Occipital lobe (tissue), 3 donors: ENCODE measurements at places on chromosomes 2 and 18. TPM values are rescaled to one million over a fixed set of nuclear protein-coding genes. Genes with fewer than 3 reads are reported as not detected.

DNA sequence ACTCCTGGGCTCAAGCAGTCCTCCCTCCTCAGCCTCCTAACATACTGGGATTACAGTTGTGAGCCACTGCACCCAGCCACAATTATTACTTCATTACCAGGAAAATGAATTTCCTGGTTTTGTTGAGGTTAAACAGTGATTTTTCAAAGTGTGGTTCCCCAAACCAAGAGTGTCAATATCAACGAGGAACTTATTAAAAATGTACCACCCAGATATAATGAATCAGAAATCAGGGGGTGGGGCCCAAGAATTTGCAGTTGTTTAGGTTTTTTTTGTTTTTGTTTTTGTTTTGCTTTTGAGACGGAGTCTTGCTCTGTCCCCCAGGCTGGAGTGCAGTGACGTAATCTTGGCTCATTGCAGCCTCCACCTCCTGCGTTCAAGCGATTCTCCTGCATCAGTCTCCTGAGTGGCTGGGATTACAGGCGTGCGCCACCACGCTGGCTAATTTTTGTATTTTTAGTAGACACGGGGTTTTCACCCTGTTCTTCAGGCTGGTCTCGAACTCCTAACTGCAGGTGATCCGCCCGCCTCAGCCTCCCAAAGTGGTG is 94.1 kb downstream of the WDSUB1 start:
- DNase-seq, result no peak

DNA sequence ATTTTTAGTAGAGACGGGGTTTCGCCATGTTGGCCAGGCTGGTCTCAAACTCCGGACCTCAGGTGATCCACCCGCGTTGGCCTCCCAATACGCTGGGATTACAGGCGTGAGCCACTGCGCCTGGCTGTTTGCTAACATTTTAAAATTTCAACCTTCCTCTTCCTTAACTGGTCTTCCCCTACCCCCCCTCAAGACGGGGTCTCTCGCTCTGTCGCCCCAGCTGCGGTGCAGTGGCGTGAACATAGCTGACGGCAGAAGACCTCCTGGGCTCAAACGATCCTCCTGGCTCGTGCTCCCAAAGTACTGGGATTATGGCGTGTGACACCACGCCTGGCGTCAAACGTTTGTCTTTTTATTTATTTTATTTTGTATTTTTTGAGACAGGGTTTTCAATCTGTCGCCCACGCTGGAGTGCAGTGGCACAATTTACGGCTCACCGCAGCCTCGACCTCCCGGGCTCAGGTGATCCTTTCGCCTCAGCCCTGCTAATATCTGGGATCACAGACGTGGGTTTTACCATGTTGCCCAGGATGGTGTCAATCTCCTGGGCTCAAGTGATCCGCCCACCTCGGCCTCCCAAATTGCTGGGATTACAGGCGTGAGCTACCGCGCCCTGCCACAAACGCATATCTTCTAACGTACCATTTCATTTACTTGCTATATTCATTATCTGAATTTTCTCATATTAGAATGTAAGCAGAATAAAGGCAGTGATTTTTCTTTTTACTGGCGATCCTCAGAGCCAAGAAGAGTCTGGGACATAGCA is 984 bp upstream of the MSH2 start:
- DNase-seq, result no peak

Gene BOLL
- not detected for total RNA-seq

- peak; percentile 66 for DNase-seq
These were observed at the start of gene SEMA4C for GRCh38 chr2:96869822-96870625. Gene SEMA4C, minus strand, starts transcription at chr2:96870080. Its CDS starts 2,194 bp downstream, at chr2:96867886.

DNA sequence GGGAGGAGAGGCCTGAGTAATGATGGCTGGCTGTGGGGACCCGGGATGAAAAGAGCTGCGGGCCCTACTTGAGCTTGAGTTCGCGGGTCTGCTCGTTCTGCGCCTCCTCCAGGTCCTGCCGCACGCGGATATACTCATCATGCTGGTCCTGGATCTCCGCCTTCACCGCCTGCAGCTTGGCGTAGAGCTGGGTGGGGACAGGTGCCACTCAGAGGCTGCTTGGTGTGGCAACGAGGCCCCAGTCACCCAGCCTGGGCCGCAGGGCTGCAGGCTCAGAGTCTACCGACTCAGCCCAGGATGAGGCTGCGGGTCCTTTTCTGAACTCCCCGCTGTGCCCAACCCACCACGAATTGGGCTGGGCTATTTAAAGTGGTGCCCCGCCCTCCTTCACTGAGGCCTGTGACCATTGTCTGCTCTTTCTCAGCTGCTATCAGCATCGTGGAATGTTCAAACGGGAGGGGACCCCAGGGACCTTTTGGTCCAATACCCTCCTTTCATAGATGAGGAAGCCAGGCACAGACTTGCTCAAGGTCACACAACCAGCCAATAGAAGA is 28.0 kb downstream of the KIF3C start:
- DNase-seq, result no peak

Gene MC5R
- total RNA-seq, result 2.2 TPM

Gene CAPN14
- total RNA-seq, result 1.4 TPM

Gene FSIP2
- 8.6 TPM for total RNA-seq

- DNase-seq, result no peak
These were observed 21.7 kb downstream of the INHBB start for GRCh38 chr2:120367649-120368048.

DNA sequence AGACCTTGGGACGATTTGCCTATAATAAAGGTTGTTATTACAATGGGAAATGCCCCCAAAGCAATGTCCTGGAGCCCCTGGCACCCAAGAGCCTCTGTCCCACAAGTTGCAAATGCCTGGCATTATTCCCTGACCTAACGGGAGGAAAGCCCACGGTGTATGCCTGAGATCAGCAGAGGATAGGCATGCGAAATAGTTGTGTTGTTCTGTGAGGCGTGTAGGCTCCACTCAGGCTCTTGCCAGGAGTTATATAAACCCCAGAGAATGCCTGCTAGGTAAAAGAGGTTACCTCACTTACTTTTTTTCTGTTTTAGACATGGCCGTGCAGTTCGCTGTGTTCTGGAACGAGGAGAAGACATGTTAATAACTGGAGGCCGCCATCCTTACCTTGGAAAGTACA is 52.1 kb downstream of the AOX1 start:
- DNase-seq, result no peak

- DNase-seq, result no peak
These were observed 50.3 kb downstream of the PTGR3 start for GRCh38 chr18:75158465-75159237.

Gene SLC8A1
- total RNA-seq, result 277 TPM

- no peak for DNase-seq
These were observed 87.0 kb downstream of the MTX2 start for GRCh38 chr2:176356251-176356650.

GRCh38 chr2:231387904-231388724 is 7.4 kb upstream of the B3GNT7 start:
- DNase-seq, result peak; percentile 94

Gene GCC2
- 31.4 TPM for total RNA-seq

- no peak for DNase-seq
These were observed 96.6 kb downstream of the QPCT start for GRCh38 chr2:37441055-37441454.

- no peak for DNase-seq
These were observed 16.8 kb downstream of the SP140L start for GRCh38 chr2:230343747-230344146.

DNA sequence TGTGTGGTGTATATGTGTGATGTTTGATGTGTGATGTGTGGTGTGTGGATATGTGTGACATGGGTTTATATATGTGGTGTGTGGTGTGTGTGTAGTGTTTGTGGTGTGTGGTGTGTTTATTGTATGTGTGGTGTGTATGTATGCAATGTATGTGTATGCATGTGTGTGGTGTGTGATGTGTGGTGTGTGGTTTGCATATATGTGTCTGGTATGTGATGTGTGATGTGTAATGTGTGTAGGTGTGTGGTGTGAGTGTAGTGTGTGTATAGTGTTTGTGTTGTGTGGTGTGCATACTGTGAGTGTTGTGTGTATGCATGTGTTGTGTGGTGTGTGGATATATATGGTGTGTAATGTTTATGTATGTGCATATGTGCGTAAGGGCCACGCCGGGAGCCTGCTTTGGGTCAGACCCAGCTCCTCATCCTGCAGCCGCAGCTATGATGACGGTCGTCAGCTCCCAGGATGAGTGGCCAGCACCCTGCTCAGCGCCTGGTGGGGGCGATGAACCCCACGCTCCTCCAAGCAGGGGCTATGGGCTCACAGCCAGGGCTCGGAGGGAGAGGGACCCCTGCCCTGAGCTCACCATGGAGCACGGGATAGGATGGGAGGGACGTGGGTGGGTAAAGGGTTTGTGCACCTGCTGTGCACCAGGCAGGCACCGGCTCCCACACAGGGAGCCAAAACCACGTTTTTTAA is 331.3 kb downstream of the EIPR1 start:
- no peak for DNase-seq

Gene TNFRSF11A
- total RNA-seq, result 1.6 TPM

DNA sequence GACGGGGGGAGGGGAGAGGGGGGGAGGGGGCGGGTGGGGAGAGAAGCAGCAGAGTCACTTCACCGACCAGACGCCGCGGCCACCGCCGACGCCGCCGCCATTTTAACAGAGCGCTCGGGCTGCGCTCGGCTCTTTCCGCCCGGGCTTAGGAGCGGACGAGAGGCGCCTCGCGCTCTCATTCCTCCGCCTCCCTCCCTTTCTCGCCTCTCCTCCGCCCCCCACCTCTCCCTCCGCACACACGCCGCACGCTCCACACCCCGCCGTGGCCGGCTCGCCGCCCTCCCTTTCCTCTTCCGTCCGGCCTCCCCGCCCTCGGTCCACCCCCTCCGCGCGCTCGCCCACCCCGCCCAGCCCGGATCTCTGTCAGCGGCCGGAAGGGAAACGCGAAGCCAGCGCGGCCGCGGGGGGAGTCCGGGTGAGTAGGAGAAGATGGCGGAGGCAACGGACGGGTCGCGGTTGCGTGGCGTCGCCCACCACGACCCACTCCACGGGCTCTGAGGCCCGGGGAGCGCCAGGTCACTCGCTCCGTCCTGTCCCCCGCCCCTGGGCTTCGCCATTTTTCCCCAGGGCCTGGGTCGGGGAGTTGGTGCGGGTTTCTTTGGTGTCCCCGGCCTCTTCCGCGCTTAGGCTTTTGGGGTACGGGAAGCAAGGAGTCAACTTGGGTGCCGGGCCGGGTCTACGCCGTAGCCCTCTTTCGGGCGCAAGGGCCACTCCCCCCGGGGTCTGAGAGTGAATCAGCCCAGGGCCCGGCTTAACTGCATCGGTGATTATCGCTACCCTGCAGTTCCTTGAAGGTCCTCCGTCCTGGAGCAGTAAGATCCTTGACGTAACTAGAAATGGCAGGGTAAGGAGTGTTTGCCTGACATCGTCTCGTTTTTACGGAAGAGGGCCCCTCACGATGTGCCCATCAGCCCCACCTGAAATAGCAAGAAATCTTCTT is at the start of gene USP34:
Gene USP34, minus strand, starts transcription at position 123 of the 940 bp plus-strand sequence. CDS start 395 bp downstream, outside the sequence.
- DNase-seq, result peak; percentile 95

Gene FIGLA
- not detected for total RNA-seq

Gene HOXD4
- not detected for total RNA-seq

- DNase-seq, result no peak
These were observed 78.6 kb downstream of the ASB1 start for GRCh38 chr2:238505119-238505891.

- peak; percentile 6 for DNase-seq
These were observed 255.6 kb downstream of the PTPRM start for GRCh38 chr18:7822435-7823331.

Gene CNTNAP5
- 41.0 TPM for total RNA-seq

Gene PJVK
- 5.0 TPM for total RNA-seq

DNA sequence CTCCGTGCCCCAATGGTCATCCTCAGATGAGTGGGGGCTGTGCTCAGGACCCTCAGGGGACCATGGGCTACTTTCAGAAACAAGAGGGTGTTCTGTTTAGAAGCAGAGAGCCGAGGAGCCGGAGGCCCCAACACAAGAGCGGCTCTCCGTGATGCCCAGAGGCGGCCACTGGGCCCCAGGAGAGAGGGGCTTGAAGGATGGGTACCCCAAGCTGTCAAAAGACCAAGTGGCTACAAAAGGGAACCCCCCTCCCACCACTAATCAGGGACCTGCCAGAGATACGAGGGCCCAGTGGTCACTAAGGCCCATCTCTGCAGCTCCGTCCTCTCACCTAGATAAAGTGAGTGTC is 93.6 kb downstream of the HDAC4 start:
- DNase-seq, result no peak

GRCh38 chr2:218814540-218815243 is 16.9 kb downstream of the PRKAG3 start:
- no peak for DNase-seq

Gene REG1B
- not detected for total RNA-seq

DNA sequence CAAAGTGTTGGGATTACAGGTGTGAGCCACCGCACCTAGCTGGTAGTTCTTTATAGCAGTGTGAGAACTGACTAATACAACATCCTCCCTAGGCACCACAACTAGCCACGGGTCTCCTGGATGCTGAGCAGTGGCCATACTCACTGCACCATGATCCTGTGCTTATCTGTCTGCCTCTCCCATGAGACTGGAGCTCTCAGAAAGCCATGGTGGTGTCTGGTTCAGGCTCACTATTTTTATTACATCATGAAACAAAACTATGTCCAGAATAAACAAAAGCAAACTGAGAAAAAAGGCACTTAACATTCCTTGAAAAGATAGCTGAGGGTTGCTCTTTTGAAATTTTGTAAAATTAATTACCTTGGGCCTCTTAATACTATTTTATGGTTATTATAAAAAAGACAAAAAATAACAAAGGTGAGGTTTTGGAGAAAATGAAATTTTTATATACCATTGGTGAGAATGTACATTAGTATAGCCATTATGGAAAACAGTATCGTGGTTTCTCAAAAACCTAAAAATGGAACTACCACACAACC is 90.7 kb upstream of the TFCP2L1 start:
- DNase-seq, result no peak

GRCh38 chr2:234741976-234742375 is 209.8 kb upstream of the SH3BP4 start:
- no peak for DNase-seq

- no peak for DNase-seq
These were observed 202.5 kb upstream of the CDH7 start for GRCh38 chr18:65548316-65548715.

DNA sequence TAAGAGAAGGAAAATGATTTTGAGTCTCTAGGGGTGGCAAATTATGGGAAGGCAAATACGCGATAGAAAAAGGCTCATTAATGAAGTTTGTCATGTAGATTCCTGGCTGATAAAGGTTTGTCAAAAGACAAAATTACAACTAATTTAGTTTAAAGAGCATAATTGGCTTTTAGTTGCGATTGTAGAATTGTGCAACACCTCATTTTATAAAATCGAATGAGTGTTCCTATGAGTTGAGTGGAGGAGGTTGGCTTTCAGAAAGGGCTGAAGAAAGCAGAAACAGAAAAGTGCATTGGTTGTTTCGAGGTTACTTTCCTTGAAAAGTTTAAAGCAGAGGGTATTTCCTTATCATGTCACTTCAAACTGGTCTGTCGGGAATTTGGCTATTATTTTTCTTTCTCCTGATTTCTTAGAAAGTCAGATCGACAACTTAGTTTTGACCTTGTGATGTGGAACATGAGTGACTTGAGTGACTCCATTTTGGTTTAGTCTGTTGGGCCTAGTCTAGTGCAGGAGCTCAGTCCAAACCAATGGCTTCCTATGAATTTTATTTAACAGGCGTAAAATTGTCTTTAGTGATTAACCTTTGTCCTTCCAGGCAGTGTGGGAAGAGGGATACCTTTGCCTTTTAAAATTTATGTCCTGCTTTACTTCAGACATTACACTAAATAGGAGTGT is 2.2 kb upstream of the PCYOX1 start:
- no peak for DNase-seq

- no peak for DNase-seq
These were observed 1.2 kb upstream of the MZT2A start for GRCh38 chr2:131493199-131493968.
